ENCODE measurements at places on chromosomes 3 and 15. TPM values are rescaled to one million over a fixed set of nuclear protein-coding genes. Genes with fewer than 3 reads are reported as not detected.

FANCI gene
- polyA plus RNA-seq, result 38.8 TPM

EPHB3 gene
- polyA plus RNA-seq, result 25.8 TPM

DNA sequence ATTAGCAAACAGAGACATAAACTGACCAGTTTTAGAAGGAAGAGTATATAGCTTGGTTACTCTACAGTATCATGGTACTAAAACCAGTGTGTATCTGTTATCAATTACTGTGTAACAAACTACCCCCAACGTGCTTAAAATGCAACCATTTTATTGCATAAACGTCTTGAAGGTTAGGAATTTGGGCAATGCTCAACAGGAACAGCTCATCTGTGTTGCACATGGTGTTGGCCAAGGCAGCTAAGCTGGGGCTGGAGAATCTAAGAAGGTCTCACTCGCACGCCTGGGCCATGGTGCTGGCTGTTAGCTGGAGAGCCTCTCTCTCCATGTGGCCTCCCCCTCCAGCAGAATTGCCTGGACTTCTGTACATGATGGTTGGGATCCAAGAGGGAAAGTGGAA, 81.2 kb upstream of the THBS1 start:
- DNase-seq, result no peak

GRCh38 chr3:142152384-142152783, 3.0 kb upstream of the TFDP2 start:
- DNase-seq, result no peak

DNA sequence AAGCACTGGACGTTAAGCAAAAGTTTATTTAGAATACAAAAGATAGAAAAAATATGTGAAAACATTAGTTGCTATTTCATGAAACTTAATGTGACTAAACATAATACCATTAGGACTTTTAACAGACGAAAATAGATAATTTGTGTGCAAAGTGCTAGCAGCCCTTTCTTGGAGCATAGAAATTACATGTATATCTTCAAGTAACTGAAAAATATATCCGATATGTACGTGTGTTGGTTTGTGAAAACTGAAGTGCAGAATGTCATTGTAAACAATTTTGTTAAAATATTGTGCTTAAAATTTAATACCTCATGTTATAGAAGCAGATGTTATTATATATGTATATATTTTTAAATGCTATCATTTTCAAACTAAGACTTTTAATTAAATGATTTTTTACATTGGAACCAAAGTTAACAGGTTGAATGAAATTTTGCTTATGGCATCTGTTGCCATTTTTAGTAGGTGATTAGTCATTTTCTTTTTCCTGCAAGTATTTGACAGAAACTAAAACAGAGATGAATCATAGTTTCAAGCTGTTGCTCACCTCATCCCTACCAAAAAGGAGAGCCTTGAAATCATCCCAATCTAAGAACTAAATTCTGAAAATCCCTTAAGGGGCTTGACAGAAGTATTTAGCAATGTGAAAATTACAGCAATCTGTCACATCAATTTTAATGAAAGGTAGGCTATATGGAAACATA, 334.8 kb downstream of the NAALADL2 start:
- DNase-seq, result no peak
